ENCODE measurements at places on chromosomes 6 and 20.
A peak's percentile ranks its signal among the peaks of the same experiment; 100 is the strongest.

GRCh38 chr6:74100719-74101287 is 404.8 kb downstream of the CD109 start:
- DNase-seq = no peak
- no peak overlapping the region for H3K27ac ChIP-seq
- no peaks in the 10 kb centered on the region for H3K4me1 ChIP-seq

DNA sequence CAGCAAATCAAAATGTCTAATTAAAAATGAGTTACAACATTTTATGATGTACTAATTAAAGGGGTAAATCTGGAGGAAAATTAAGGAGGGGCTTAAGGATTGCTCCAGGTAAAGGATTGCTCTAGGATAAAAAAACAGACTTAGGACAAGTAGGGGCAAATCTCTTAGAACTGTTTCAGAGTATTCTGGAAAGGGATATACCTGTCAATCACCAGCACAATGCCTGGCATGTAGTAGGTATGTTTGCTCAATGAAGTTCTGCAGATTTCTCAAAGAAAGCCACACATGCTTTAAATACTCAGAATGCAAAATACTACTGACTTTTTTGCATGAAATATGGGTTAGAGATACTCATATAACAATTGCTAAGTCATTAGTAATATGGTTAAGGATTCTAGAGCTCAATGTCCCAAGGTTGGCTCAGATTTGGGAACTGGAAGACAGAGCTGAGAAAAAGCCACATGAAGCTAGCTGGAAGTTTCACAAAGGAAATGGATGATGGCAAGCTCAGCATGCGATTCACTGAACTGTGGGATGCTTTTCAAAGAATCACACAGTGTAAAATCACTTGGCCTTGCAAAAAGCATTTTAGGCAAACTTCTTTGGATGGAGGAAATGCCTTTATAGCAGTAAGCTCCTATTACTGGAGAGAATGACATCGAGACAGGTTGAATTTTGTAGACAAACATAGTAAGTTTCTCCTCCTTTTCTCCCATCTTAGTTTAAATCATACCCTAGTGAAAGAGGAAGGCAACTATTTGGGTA is 72.8 kb downstream of the MAP3K5 start:
- no peak overlapping the region for H3K27ac ChIP-seq
- no peaks in the 10 kb centered on the region for H3K27me3 ChIP-seq
- peaks cover 17% of the 10 kb centered on the region for H3K4me1 ChIP-seq

DNA sequence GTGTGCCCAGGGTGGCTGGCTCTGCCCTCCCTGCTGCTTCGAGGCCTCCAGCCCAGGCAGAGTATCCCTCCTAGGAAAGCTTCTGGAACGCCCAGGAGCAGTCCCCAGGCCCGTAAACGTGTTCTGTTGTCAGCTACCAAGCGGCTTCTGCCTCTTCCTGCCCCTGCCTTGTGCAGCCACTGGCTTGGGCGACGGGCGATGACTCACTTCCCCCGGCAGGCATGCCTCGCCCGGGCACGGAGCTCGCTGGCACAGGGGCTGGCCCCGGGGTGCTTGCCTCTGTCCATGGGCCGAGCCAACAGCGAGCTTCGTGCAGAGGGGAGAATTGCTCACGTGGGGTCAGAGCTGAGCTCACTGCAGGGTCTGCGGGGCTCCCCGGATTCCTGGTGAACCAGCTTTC is 86.7 kb upstream of the THBS2 start:
- peak overlapping the region; percentile 45 for H3K27ac ChIP-seq
- no peak for DNase-seq
- no peaks in the 10 kb centered on the region for H3K36me3 ChIP-seq
- peaks cover 61% of the 10 kb centered on the region for H3K4me1 ChIP-seq
- H3K4me3 ChIP-seq = no peak overlapping the region

GRCh38 chr6:26483727-26484126 is 16.4 kb upstream of the BTN1A1 start:
- no peak for DNase-seq
- H3K27ac ChIP-seq = no peak overlapping the region
- no peak overlapping the region for H3K4me3 ChIP-seq
- no peaks in the 10 kb centered on the region for H3K4me1 ChIP-seq

- H3K27me3 ChIP-seq = no peaks in the 10 kb centered on the region
- peaks cover 45% of the 10 kb centered on the region for H3K4me1 ChIP-seq
- H3K36me3 ChIP-seq = no peaks in the 10 kb centered on the region
- no peak overlapping the region for H3K27ac ChIP-seq
- no peak overlapping the region for H3K4me3 ChIP-seq
Observed at GRCh38 chr20:11912013-11912658, 5.6 kb upstream of the BTBD3 start.
